ENCODE measurements at places on chromosomes 11 and 22. TPM values are rescaled to one million over a fixed set of nuclear protein-coding genes. Genes with fewer than 3 reads are reported as not detected.

The KRTAP5-8 gene
- total RNA-seq, result not detected

The OR2AG1 gene
- not detected for total RNA-seq

The GGTLC3 gene
- total RNA-seq, result not detected

The FADS3 gene
- total RNA-seq, result 117 TPM

The SLN gene
- not detected for total RNA-seq

The ESAM gene
- total RNA-seq, result 0.89 TPM

The RBMXL2 gene
- total RNA-seq, result 0.11 TPM

The MMP27 gene
- not detected for total RNA-seq

The UPB1 gene
- total RNA-seq, result not detected

The CALCB gene
- total RNA-seq, result 0.12 TPM

The ZBTB44 gene
- 35.6 TPM for total RNA-seq

The PHLDA2 gene
- 7.6 TPM for total RNA-seq

The OR10A6 gene
- not detected for total RNA-seq

The P2RY2 gene
- total RNA-seq, result under 0.01 TPM

The TMEM218 gene
- 32.5 TPM for total RNA-seq

The CRACR2B gene
- total RNA-seq, result 1.9 TPM

The CAPRIN1 gene
- 215 TPM for total RNA-seq

The MAPK8IP1 gene
- total RNA-seq, result 10.1 TPM

The OR51B4 gene
- 0.11 TPM for total RNA-seq

The ST14 gene
- total RNA-seq, result under 0.01 TPM

The BIRC3 gene
- total RNA-seq, result 0.89 TPM

The NECTIN1 gene
- 3.4 TPM for total RNA-seq

The GRAP2 gene
- not detected for total RNA-seq

The OR4D5 gene
- total RNA-seq, result not detected

The PNPLA5 gene
- not detected for total RNA-seq

The MRGPRX3 gene
- not detected for total RNA-seq

The B4GALNT4 gene
- total RNA-seq, result 1.8 TPM

The MFNG gene
- under 0.01 TPM for total RNA-seq

The YPEL1 gene
- total RNA-seq, result 0.50 TPM

The MMP8 gene
- 0.11 TPM for total RNA-seq

The RIBC2 gene
- 3.0 TPM for total RNA-seq

The LINC01488 gene
- total RNA-seq, result not detected

The SLC22A8 gene
- under 0.01 TPM for total RNA-seq

The TLCD5 gene
- 10.1 TPM for total RNA-seq

The SPON1 gene
- 0.12 TPM for total RNA-seq

The UCP2 gene
- 2.8 TPM for total RNA-seq

The QSER1 gene
- total RNA-seq, result 21.9 TPM

The LMF2 gene
- 48.0 TPM for total RNA-seq

The FBLN1 gene
- total RNA-seq, result 94.1 TPM

The SCGB1A1 gene
- total RNA-seq, result not detected

The CDC42EP2 gene
- total RNA-seq, result 17.2 TPM

The GSC2 gene
- not detected for total RNA-seq

The C11orf42 gene
- not detected for total RNA-seq

The MUC6 gene
- not detected for total RNA-seq

The FAM168A gene
- 21.6 TPM for total RNA-seq

The SYT7 gene
- total RNA-seq, result 31.4 TPM

The SLC25A22 gene
- total RNA-seq, result 23.4 TPM

The GNG3 gene
- total RNA-seq, result not detected

The GAL3ST3 gene
- total RNA-seq, result not detected

The LUZP2 gene
- total RNA-seq, result 0.11 TPM

The IGSF9B gene
- total RNA-seq, result 0.50 TPM

The REXO2 gene
- total RNA-seq, result 333 TPM
